ENCODE measurements at places on chromosomes 12 and 14. TPM values are rescaled to one million over a fixed set of nuclear protein-coding genes. Genes with fewer than 3 reads are reported as not detected.

GRCh38 chr12:131530041-131530332, 180.9 kb upstream of the SFSWAP start:
- no peak for DNase-seq

- no peak for DNase-seq
These were observed 47.8 kb upstream of the EML1 start for GRCh38 chr14:99745307-99745951.

- no peak for DNase-seq
These were observed 328.7 kb downstream of the RPL10L start for GRCh38 chr14:46322730-46323403.

PHLDA1 gene
- total RNA-seq, result 41.7 TPM

SMOC1 gene
- total RNA-seq, result not detected

Data from HT-29 (cell line).